ENCODE measurements at places on chromosomes 5 and 9.

DNA sequence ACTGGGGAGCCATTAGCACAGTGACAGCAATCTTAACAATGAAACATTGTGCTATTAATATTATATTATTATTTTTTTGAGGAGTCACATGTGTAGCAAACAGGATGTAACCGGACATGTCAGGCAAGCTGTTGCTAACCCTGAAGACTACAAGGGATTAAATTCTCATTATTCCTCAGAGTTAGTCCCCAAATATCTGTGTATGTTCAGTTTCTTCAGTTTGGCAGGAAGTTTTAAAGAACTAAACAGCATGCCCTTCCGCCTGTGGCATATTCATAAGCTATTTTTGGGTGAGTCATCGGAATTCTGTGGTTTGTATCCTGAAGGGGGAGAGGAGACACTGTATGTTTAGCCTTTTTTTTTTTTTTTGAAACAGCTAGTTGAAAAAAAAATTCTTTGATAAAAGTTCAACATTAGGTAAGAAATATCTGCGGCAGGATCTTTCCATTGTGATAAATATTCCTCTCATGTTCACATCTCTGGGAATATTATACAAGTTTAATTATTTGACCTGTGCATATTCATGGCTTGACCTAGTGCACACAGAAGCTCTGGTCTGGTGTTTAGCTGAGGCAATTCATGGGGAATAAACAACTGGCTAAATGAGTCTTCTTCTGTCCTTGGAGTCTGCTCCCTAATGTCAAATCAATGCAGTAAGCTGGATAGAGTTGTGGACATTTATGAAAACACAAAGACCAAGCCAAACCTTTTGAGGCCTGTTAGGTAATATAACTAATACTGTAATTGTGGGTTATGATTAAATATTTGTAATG, 202.7 kb upstream of the CDKN2B start:
- no peak for DNase-seq

DNA sequence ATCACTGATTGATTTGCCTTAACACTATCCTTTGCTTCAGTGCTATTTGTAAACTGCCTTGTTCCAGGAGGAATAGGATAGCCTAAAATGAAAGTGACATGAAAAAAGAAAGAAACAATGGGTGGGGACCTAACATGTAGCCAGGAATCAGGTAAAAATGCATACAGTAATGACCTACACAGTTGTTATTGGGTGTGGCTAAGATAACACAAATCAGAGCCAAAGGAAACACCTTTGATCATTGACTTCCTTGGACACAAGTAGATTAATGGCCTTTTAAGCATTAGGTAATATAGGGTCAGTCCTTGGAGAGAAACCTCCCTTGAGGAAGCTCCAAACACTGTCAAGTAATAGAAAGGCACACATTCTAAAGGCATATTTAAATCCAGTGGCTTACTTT, 220.4 kb downstream of the TRPM3 start:
- DNase-seq: no peak

DNA sequence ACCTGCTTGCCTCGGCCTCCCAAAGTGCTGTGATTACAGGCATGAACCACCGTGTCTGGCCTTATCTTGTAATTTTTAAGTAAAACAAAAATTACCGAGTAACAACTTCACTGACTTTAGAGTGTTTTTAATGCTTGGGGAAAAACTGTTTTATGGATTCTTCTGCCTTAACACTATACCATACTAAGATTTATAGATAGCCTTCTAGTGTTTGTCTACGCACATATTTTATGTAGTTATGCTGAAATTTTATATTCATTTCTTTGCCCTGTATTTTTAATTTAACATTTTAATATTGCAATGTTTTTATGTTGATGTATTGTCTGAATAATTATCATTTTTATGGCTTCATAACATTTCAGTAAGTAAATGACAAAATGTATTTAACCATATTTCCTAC, 96.4 kb upstream of the FTMT start:
- DNase-seq: no peak

GRCh38 chr5:77221115-77221514, 10.6 kb downstream of the PDE8B start:
- DNase-seq: no peak

- DNase-seq: no peak
These were observed 690.2 kb downstream of the NR2F1-AS1 start for GRCh38 chr5:92890841-92891244.

GRCh38 chr5:91156242-91156641, 226.9 kb downstream of the ARRDC3 start:
- no peak for DNase-seq

- no peak for DNase-seq
These were observed 827.2 kb downstream of the MTRR start for GRCh38 chr5:8695902-8696845.

DNA sequence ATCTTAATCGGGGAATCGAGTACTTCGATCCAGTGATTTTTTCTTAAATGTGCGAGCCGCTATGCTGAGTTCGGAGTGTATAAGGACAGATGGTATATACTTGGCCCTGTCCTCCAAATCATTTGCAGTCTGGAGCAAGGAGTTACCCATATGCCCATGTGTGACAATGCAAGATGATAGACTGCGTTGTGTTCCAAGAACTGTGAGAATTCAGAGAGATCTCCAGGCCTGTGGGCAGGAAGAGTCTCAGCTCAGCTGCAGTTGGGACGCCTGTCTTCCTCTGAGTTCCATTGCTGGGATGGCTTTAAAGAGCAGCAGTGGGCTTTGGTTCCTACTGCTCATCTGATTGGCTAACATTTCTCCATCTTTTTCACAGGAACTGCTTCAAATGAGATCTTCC, 106.6 kb downstream of the ADAMTS16 start:
- no peak for DNase-seq

DNA sequence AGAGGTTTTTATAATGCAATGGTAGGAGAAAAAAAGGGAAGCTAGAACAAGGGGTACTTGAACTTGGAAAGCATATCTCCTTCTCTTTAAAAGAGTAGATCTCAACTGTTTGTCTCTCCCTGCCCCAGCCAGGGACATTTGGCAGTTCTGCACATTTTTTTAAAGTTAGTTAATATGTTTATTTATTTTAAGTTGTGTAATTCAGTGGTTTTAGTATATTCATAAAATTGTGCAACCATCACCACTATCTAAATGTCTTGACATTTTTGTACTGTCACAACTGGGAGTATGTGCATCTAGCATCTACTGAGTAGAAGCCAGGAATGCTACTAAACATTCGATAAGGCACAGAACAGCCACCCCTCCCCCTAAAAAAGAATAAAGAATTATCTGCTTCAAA, 103.5 kb upstream of the DPYSL3 start:
- no peak for DNase-seq

- DNase-seq: no peak
These were observed 134.8 kb downstream of the TMEM174 start for GRCh38 chr5:73307645-73308355.

DNA sequence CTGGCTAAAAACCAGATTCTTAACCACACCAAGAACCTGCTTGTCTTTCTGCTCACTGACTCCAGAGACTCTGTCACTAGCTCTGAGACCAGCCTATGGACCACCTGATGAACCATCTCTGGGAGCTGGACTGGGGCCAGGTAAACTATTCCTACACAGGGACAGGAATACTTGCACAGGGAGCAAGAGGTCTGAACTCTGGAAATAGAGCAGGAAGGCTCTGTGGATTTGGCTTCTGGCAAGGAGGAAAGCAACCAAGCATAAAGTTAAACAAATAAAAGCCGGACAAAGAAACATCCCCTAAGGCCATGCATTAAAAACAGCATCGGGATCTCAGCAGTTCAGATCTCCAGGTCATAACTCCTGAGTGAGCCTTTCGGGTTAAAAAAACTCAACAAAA, 5.6 kb upstream of the SPARC start:
- no peak for DNase-seq

DNA sequence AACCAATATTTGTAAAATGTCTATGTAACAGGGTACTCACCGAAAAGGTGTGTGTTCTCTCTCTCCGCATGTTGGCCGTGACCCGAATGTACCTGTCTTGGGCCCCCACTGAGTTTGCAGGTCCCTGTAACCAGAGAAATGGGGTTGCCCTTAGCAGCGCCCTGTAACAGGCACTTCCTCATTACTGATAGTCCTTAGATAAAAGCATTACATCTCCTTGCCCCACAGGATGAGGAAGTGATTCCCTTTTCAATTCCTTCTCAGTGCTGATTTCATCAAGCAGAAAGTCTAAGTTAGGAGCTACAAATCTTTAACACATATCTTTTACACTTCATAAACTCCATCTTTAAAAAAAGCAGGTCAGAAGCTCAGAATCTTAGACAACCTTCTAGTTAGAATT, 15.2 kb upstream of the HMHB1 start:
- DNase-seq: no peak

DNA sequence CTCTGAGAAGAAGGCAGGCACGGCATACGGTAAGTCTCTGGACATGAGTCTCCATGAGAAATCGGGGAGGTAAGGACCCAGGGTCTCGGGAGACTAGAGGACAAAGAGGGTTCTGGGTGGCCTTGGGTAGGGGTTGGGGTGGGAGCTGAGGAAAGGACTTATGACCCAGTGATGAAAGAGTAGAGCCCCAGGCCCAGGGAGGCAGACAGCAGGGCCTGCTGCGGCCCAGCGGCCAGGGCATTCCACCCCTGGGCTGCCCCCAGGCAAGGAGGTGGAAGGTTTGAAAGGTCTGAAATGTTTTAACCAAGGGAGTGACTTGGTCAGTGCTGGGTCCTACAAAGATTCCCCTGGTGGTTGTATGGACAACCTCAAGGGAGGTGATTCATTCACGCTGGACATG, 89.1 kb downstream of the CRB2 start:
- DNase-seq: no peak

GRCh38 chr9:15032860-15033259, 122.6 kb upstream of the FREM1 start:
- no peak for DNase-seq

GRCh38 chr5:74361406-74362358, 278.8 kb downstream of the ENC1 start:
- DNase-seq: no peak

DNA sequence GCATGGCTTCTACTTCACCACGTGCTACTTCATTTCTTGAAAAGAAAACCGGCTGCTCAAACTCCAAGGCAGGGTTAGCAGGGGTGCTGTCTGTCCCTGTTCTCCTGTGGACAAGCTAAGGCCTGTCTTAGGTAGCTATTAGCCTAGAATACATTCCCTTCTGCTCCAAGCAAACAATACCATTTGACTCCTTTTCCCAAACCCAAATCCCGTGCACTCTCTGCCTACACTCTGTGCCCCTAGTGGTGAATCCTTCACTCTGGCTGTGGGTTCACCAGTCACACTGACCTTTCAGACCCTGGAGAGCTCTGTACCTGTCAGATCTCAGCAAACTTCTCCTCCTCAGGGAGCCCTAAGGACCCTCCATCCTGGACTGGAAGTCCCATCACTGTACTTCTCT, 211.6 kb downstream of the SLIT3 start:
- no peak for DNase-seq

- no peak for DNase-seq
These were observed 258.8 kb upstream of the NUDT12 start for GRCh38 chr5:103821361-103821760.

DNA sequence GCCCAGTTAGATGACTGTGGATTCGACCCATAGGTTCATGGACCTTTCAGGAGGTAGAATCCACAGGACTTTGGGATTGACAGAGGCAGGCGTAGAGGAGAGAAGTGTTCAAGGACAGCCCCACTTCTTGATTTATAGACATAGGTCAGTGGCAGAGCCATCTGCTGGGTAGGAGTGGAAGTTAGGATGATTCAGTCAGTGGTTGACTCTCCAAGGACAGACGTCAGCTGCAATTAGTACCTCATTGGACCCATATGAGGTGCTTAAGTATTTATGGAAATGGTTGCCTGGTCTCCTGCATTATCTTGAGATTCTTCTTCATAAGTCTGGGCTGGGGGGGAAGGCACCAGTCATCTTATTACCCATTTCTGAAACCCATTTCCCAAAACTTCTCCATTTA, 70.9 kb downstream of the SH3RF2 start:
- DNase-seq: no peak

GRCh38 chr9:79682076-79682736, 110.4 kb downstream of the TLE4 start:
- no peak for DNase-seq

DNA sequence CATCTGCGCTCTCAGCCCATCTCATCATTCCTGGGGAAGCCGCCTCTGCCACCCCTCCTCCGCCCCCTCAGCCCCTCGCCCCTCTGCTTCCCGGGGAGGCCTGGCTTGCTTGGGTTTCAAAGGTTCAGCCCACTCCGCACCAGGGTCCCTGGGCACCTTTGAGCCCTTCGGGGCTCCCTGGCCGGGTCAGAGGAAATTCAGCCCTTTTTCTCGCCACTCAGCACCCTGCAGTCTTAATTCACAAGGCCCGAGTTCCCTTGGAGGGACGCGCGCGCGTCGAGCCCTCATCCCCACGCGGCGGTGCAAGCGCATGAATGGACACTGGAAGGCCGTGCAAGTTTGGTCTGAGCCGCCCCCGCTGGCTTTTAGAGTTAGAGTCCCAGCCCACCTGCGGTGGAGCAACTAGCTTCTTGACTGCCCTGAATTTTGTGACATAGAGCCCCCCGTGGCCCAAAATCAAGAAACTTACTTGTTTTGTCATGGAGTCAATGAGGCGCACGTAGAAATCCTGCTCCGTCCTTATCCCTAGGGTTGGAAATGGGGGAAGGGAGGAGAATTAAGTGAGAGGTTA, 4.5 kb downstream of the EBF1 start:
- DNase-seq: no peak

- DNase-seq: no peak
These were observed 78.0 kb upstream of the C6 start for GRCh38 chr5:41291323-41291722.

GRCh38 chr5:150573867-150574817, 66.2 kb downstream of the NDST1 start:
- peak; percentile 28 for DNase-seq

GRCh38 chr5:107253246-107253645, 417.5 kb downstream of the EFNA5 start:
- DNase-seq: no peak

- DNase-seq: no peak
These were observed 182.4 kb downstream of the SEMA5A start for GRCh38 chr5:9363449-9363848.

GRCh38 chr5:117680426-117680825, 1105.8 kb upstream of the SEMA6A start:
- no peak for DNase-seq

- no peak for DNase-seq
These were observed 12.5 kb downstream of the SMARCA2 start for GRCh38 chr9:2027543-2028160.

DNA sequence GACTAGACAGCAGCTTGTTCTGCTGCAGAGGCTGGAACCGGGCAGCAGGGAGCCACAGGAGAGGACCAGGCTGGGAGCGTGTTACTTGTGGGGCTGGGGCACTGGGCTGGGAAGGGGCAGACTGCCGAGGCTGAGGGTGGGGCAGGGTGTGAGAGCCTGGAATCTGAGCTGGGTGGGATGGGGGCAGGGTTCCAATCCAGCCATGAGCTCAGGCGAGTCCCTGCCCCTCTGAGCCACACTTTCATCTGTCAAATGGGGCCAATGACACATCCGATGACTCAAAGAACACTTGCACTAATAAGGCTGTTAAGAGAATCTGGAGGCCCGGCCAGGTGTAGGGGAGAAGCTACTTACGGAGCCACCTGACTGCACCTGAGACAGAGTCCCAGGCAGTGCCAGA, 18.7 kb upstream of the WDR38 start:
- no peak for DNase-seq
